ENCODE measurements at places on chromosomes 2 and 18. TPM values are rescaled to one million over a fixed set of nuclear protein-coding genes. Genes with fewer than 3 reads are reported as not detected.

DNA sequence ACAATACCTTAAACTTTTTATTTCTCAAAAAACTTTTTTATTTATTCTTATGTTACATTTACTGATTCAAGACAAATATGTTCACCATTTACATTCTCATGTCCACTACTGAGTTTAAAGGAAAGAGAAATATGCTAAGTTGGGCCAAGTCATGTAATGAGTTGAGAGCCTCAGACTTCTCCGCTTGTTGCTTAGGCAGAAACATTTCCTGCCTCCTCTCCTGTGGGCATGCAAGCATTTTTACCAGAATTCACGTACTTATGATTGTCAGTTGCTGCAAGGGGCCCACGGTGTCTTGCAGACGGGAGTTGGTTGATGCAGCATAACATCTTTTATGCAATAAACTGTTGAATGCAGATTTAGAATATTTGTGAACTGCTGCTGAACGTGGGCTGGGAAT, 51.8 kb downstream of the MYO1B start:
- H3K4me3 ChIP-seq = no peak overlapping the region
- H3K4me1 ChIP-seq = peaks cover 4% of the 10 kb centered on the region
- no peak for DNase-seq
- no peaks in the 10 kb centered on the region for H3K36me3 ChIP-seq
- H3K27ac ChIP-seq = no peak overlapping the region
- no peaks in the 10 kb centered on the region for H3K27me3 ChIP-seq

GRCh38 chr2:147320146-147320545, 524.7 kb upstream of the ACVR2A start:
- H3K36me3 ChIP-seq = peaks cover 20% of the 10 kb centered on the region
- H3K27ac ChIP-seq = no peak overlapping the region

DNA sequence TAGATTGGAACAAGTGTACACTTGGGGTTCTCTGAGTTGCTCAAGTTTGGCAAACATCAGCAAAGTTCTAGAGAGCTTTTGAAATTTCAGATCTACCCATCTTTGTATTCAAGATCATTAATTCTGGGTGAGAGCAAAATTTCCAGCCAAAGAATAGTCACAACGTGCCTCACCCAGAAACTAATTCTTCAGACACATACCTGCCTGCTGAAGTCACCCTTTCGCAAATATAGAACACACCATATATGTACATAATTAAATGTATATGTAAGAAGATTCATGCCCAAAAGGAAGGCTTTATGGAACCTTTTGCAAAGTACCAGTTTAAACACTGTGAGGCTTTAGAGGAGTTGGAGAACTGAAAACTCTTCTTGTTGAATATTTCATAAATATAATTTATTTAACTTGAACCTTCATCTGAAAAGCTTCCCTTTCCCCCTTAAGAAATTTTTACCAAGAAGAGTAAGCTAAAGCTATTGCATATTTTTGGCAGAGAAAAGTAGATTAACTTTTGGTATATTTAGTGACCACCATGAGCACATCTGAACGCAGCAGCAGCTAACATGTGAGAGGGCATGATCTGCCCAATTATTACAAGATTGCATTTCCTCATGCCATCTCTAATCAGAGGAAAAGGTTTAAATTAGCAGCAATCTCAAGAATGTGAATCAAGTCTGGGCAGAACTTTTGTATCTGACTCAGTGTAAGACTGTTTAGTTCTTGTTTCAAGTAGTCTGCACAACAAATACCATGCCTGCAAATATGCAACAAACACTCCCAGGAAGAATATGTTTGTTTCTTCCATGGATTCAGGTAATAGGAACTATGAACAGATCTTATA, 8.2 kb downstream of the RND3 start:
- H3K27ac ChIP-seq = no peak overlapping the region
- no peaks in the 10 kb centered on the region for H3K36me3 ChIP-seq
- H3K4me3 ChIP-seq = no peak overlapping the region
- no peak for DNase-seq

Gene KANSL3
- total RNA-seq = 46.5 TPM

Gene KCNE4
- not detected for total RNA-seq

GRCh38 chr2:1400943-1401735, 12.1 kb upstream of the TPO start:
- no peaks in the 10 kb centered on the region for H3K27me3 ChIP-seq
- no peak for DNase-seq
- no peaks in the 10 kb centered on the region for H3K36me3 ChIP-seq

DNA sequence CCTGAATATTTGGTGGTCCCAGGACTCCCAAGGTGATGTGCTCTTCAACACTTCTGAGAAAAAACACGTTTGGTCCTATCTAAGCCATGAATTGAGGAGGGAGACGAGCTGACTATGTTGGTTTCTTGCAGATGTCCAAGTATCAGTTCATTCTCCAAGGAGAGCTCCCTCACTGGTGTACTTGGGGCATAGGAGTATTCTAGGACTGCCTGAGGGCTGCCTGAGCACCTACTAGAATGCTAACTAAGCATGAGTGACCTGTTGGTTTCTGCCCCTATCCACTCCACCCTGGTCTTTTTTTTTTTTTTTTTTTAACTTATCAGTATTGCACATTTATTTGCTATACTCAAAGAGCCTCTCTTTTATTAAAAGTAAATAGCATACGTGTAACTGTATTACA, 200.5 kb upstream of the FANCL start:
- no peak overlapping the region for H3K27ac ChIP-seq
- no peak overlapping the region for H3K4me3 ChIP-seq
- H3K4me1 ChIP-seq = no peaks in the 10 kb centered on the region
- H3K27me3 ChIP-seq = peaks cover 9% of the 10 kb centered on the region
- no peak for DNase-seq
- H3K36me3 ChIP-seq = no peaks in the 10 kb centered on the region

- no peak overlapping the region for H3K27ac ChIP-seq
- H3K36me3 ChIP-seq = peaks cover 1% of the 10 kb centered on the region
- peaks cover 5% of the 10 kb centered on the region for H3K27me3 ChIP-seq
- no peak for DNase-seq
- H3K4me3 ChIP-seq = no peak overlapping the region
- peaks cover 6% of the 10 kb centered on the region for H3K4me1 ChIP-seq
Measured at GRCh38 chr2:207185372-207185771, 19.6 kb upstream of the KLF7 start.

GRCh38 chr18:4251206-4251605, 203.9 kb downstream of the DLGAP1 start:
- no peaks in the 10 kb centered on the region for H3K4me1 ChIP-seq
- no peak overlapping the region for H3K4me3 ChIP-seq
- DNase-seq = no peak

Gene IL1RL1
- 0.84 TPM for total RNA-seq

DNA sequence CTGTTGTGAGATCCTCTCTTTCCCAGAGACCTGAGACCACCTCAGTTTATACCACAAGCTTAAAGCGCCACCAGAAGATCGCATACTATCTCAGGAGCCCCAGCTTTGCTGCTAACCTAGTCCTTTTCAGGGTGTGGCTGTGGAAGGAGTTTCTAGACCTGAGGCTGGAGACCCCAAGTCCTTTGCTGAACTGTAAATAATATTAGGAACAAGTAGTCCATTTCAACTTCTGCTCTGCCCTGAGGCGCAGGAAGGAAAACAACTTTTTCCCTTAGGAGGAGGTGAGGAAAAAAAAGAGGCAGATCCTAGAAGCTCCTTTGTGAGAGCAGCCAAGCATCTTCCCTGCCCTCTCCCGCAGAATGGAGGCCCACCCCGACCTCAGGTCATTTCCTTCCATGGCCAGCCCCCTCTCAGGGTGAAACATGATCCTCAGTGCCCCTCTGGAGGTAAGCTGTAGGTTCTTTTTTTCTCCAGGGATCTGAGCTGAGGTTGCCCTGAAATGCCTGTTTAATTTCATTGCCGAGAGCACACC, 122.8 kb upstream of the LGALSL start:
- peak overlapping the region; percentile 50 for H3K4me3 ChIP-seq
- DNase-seq = no peak
- H3K27me3 ChIP-seq = peaks cover 2% of the 10 kb centered on the region
- peaks cover 51% of the 10 kb centered on the region for H3K4me1 ChIP-seq
- H3K36me3 ChIP-seq = no peaks in the 10 kb centered on the region

DNA sequence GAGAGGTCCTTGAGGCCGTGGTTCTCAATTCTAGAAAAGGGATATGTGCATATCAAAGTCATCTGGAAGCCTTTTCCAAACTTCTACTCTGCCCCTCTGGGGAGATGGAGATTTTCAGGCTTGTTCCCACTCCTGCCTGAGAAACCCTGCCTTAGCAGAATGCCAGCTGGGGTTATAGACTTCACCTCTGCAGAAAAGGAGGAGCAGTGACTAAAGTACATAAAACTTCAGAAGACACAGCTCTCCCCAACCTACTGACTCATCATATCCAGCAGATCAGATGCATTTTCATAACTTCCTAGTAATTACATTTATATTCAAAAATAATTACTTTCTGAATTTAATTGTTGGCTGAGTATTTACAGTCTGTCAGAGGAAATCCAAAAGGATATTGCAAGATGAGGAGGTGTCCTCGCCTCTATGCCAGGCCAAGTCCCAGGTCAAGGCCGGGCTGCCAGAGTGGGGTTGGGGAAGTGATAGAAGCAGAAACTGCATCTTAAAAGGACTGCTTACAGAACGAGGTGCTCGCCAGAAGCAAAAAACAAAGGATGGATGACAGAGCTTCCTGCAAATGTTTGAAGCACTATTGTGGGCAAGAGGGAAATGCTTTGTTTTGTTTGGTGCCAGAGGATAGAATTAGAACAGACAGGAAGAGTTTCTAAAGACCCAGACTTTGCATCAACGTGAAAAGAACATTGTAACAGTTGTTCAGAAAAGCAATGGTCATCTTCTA, 75.6 kb upstream of the APCDD1 start:
- H3K27ac ChIP-seq = no peak overlapping the region
- H3K27me3 ChIP-seq = peaks cover 7% of the 10 kb centered on the region
- H3K36me3 ChIP-seq = no peaks in the 10 kb centered on the region
- H3K4me3 ChIP-seq = no peak overlapping the region

DNA sequence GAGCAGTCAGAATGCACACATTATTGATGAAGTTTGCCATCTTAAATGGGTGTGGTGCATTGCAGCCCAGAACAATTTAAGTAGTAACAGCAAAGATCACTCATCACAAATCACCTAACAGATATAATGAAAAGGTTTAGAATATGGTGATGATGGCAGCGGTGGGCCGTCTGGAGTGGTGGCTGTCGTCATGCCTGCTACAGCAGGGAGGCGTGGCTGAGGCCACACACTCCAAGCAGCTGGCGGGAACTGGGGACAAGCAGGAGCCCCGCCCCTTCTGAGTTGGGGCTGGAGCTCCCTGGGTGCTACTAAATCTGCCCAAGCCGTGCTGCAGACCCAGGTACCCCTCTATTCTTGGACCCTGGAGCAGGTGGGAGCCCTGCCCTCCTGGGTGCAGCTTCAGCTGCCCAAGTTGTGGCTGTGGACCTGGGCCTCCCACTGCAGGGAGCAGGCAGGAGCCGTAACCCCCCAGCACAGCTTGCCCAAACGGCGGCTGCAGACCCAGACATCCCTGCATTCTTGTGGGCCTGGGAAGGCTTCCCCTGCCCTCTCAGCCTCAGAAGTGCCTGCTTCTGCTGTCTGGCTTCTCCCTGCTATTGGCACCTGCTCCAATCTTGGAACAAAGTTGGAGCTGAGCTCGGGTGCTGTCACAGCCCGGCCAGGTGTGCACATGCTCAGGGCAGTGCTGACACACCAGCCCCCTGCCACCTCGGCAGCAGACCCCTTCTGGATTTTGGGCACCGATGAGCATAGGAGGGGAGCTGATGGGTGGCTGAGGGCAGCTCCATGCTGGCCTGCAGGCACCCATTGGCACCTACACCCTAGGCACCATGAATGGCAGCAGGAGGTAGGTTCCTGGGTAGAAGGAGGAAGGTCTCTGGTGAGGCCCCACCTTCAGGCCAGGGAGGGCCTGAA, 149.3 kb downstream of the EHBP1 start:
- no peaks in the 10 kb centered on the region for H3K27me3 ChIP-seq
- peaks cover 3% of the 10 kb centered on the region for H3K36me3 ChIP-seq
- H3K4me3 ChIP-seq = no peak overlapping the region
- H3K27ac ChIP-seq = no peak overlapping the region

- no peak overlapping the region for H3K4me3 ChIP-seq
- DNase-seq = no peak
- no peak overlapping the region for H3K27ac ChIP-seq
- peaks cover 13% of the 10 kb centered on the region for H3K4me1 ChIP-seq
Measured at GRCh38 chr18:79494936-79495335, 99.2 kb downstream of the NFATC1 start.

GRCh38 chr2:230847883-230848388, 16.8 kb upstream of the ITM2C start:
- peaks cover 13% of the 10 kb centered on the region for H3K4me1 ChIP-seq
- H3K4me3 ChIP-seq = no peak overlapping the region
- peak overlapping the region; percentile 1 for H3K27ac ChIP-seq
- no peaks in the 10 kb centered on the region for H3K36me3 ChIP-seq
- DNase-seq = peak; percentile 95

Gene M1AP
- total RNA-seq = not detected

- H3K27me3 ChIP-seq = peaks cover 18% of the 10 kb centered on the region
- DNase-seq = no peak
- peaks cover 3% of the 10 kb centered on the region for H3K4me1 ChIP-seq
- H3K4me3 ChIP-seq = no peak overlapping the region
Measured at GRCh38 chr2:111688482-111688881, 195.5 kb downstream of the ANAPC1 start.

GRCh38 chr18:75823471-75823870, 396.0 kb upstream of the SMIM21 start:
- H3K36me3 ChIP-seq = no peaks in the 10 kb centered on the region
- no peak overlapping the region for H3K27ac ChIP-seq
- no peak overlapping the region for H3K4me3 ChIP-seq
- no peaks in the 10 kb centered on the region for H3K27me3 ChIP-seq

DNA sequence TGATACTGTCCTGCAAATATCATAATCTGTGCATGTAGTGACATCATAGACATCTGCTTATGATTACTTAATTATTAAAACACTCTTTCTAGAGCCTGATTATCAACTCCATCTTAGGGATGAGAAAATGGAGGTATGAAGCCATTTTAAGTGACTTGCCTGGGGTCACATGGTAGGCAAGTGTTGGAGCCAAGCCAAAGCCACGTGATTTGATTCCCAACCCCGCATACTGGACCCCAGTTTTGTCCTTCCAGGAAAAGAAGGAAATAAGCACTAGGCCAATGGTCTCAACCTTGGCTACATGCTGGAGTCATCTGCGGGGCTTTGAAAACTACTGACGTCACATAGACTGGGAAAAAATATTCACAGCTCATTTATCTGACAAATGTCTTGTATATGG, 19.6 kb upstream of the SEH1L start:
- H3K4me3 ChIP-seq = no peak overlapping the region
- no peak for DNase-seq
- peaks cover 8% of the 10 kb centered on the region for H3K27me3 ChIP-seq

DNA sequence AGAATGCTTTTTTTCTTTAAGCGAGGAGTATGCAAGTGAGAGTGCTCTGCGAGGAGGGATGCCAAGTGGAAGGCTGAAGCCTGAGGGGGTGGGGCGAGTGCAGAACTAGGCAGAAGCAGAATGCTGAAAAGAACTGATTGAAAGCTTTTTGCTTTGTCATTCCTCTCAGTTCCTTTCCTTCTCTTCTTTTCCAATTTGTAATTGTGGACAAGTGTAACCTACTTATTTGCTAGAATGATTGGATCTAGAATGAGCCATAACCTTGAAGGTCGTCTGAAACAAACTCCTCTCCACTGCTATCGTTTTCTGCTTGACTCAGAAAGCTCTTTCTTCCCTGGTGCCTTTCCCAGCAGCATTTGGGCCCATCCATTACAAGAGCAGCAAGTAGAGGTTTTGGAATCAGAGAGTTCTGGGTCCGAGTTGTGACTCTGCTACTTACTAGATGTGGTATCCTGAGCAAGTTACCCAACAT, 115.3 kb downstream of the METTL8 start:
- H3K36me3 ChIP-seq = peaks cover 25% of the 10 kb centered on the region
- H3K27me3 ChIP-seq = no peaks in the 10 kb centered on the region
- peak overlapping the region; percentile 100 for H3K27ac ChIP-seq
- H3K4me1 ChIP-seq = peaks cover 50% of the 10 kb centered on the region
- no peak for DNase-seq

Gene SERPINB13
- total RNA-seq = not detected

All from activated CD4-positive, alpha-beta T cell treated with anti-CD3 and anti-CD28 coated beads, Interleukin-2, amount 10 ng/mL, durations not matched to agents 24 days and 14 days (primary cell).